Activated CD8-positive, alpha-beta T cell treated with anti-CD3 and anti-CD28 coated beads, Interleukin-2, amount 10 ng/mL, durations not matched to agents 7 days and 5 days (primary cell): ENCODE measurements at places on chromosomes 3 and 15. TPM values are rescaled to one million over a fixed set of nuclear protein-coding genes. Genes with fewer than 3 reads are reported as not detected.

GRCh38 chr3:30631243-30631904 is 25.0 kb downstream of the TGFBR2 start:
- DNase-seq: peak; percentile 63

GRCh38 chr15:72872066-72872845 is 88.7 kb upstream of the ADPGK start:
- DNase-seq: no peak

CHRD gene
- total RNA-seq: not detected

DNA sequence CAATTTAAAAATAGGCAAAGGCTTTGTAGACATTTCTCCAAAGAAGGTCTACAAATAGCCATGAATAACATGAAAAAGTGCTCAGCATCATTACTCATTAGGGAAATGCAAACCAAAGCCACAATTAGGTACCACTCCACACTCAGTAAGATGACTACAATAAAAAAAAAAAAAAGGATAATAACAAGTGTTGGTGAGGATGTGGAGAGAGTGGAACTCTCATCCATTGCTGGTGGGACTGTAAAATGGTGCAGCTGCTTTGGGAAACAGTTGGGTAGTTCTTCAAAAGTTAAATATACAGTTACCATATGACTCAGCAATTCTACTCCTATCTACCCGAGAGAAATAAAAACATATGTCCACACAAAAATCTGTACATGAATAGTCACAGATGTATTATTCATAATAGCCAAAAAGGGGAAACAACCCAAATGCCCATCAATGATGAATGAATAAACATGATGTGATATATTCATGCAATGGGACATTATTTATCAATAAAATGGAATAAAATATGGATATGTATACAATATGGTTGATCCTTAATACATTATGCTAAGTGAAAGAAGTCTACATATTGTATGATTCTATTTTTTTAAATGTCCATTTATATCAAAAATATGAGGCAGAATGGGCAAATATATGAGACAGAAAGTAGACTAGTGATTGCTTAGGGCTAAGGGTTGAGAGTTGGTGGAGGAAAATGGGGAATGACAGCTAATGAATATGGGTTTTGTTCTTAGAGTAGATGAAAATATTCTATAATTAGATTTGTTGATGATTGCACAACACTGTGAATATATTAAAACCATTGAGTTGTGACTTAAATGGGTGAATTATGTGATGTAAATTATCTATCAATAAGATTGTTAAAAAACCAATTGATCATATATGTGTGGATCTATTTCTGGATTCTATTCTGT is 66.1 kb upstream of the SMAD3 start:
- no peak for DNase-seq

GP5 gene
- total RNA-seq: 1.4 TPM

DNA sequence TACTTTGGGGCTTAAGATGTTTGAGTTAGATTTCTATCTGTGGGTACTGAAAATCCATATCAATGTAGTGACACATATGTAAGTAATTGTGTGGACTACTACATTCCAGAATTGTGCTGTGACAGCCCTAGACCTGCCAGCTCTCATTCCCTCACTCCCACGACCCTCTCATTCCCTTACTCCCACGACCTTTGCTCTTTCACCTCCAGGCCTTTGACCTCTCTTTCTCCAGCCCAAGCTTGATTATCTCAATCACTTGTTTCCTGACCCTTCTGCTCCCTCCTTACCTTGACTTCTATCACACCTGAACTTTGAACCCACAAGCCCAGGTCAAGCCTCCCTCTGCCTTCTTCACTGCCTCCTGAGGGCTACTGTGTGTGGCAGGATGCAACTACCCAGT is 3.6 kb upstream of the RUVBL1 start:
- DNase-seq: no peak

- no peak for DNase-seq
Measured at GRCh38 chr3:187706971-187707370, 4.6 kb upstream of the RTP2 start.

P4HTM gene
- total RNA-seq: 35.2 TPM

DNA sequence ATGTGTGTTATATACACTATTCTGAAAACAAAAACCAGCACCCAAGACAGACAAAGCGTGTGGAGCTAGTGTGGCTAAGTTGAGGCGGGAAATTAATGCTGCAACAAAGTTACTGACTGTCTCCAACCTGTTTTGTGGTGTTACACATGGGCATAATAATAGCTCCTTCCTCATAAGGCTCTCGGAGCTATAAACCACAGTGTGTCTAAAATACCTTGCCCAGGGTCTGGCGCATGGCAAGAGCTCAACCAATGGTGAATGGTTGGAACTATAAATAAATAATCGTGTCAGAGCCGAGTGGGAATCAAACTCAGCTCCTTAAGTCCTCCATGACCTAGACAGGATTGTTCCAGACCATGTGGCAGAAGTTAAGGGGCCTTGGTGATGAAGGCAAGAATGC is 35.9 kb upstream of the TFRC start:
- no peak for DNase-seq

DNA sequence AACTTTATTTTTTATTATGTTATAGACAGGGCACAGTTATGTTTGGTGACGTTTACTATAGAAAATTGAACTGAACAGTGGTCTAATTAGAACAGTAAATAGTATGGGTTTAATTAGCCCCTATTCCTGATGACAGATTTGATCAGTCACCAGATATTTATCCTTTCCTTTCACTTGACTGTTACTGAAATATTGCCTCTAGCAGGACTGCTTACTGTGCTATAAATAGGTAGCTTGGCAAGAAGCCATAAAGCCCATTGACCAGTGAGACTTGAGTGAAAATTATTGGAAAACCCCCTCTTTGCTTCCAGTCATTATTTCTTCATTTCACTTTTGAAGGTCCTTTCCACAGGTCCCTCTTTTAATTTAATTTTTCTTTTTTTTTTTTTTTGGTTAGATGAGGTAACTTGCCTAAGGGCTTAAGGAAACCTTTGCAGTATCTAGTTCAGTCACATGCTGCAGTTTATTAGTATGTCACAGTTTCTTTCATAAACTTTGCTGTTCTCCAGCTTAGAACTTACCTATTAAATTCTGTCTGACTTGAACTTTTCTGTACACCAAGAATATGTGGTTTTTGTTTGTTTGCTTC is 115.6 kb downstream of the ADAMTSL3 start:
- DNase-seq: no peak

DNA sequence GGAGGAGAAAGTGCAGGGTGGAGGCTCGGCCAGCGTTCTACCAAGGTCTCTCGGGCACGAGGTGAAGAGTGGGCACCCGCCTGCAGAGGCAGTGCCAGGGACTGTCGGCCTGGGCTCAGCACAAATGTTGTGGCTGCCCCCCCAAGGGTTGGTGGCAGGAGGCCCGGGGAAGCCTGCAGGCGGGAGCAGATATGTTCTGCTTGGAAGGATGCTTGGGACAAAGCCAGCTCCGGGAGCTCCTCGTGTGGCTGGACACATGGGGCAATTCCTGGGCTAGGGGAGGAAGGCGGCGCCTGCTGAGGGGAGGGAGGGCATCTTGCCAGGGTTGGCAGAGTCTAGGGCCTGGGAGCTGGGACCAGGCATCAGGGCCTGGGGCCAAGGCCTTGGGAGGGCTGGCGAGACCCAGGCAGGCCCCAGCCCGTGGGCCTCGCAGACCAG is 30.4 kb upstream of the FBLN2 start:
- DNase-seq: no peak

- no peak for DNase-seq
Measured at GRCh38 chr15:78363381-78363734, 23.2 kb downstream of the CRABP1 start.

ZNF860 gene
- total RNA-seq: not detected

BFSP2 gene
- total RNA-seq: 0.42 TPM

DNA sequence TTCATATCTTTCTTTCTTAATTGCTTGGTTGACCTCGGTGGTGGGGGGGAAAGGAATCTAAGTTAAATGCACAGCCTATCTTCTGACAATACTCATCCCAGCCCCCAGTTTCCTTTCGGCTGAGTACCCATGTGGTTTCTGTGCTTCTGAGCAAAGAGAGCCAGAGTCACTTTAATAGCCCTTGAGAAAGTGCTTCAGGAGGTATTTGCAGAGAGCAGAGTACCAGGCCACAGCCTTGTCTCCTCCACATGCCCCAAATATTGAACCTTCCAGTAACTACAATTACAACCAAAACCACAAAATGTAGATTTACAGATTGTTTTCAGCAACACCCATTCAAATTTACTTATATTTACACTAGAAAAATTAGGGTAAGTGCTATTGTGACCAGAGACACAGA is 647.4 kb downstream of the NR2F2 start:
- no peak for DNase-seq

DNA sequence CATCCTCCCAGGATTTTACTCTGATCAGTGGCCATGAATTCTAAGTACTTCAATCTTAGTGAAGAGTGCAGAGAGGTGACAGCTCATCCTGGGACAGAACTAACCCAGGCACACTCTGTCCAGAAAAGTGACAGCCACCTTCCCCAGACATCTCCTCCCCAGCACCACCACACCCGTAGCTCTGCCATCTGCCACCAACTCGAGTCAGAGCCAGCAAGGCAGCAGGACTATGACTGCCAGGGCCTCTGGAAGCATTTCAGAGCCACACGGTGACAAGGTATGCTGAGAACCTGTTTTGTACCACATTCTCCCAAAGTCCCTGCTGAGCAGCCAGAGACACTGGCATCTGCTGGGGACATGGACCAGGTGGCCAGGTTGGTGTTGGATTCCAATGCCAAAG is 71.0 kb downstream of the NTRK3 start:
- DNase-seq: no peak

DNA sequence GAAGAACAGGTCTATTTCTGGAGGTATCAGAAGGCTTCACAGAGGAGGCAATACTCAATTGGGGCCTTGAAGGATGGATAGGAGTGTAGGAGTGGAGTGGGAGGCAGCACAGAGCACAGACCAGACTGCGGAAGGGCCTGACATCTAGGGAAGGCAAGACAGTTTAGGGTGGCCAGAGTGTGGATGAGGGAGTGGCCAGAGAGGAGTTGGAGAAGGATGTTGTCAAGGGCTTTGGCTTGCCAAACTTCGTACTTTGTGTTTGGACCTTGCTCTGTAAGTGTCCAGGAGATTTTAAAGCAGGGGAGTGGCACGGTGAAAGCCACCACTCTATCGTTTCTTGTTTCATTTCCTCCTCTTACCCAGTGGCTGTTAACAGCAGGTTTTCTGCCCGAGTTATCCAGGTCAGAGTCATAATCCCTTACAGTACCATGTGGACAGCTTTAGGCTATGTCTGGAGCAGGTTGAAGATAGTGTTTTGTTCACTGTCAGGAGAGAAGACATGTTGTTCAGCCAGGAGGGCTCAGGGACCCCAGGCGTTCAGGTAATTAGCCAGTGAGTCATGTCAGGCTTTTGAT is 12.3 kb downstream of the SMAD3 start:
- no peak for DNase-seq

CPNE9 gene
- not detected for total RNA-seq
